GM23338 (cell line): ENCODE measurements at places on chromosomes 11 and 22. TPM values are rescaled to one million over a fixed set of nuclear protein-coding genes. Genes with fewer than 3 reads are reported as not detected.

GRCh38 chr11:126498281-126498680, 142.8 kb downstream of the ST3GAL4 start:
- peaks cover 42% of the 10 kb centered on the region for H3K4me1 ChIP-seq
- DNase-seq: no peak
- no peaks in the 10 kb centered on the region for H3K36me3 ChIP-seq
- no peak overlapping the region for H3K4me3 ChIP-seq

INSC gene
- 0.19 and 1.5 TPM in 2 replicates for total RNA-seq

LDHAL6A gene
- total RNA-seq: 0.59 TPM in 1 of 2 replicates, not detected in the other

- no peaks in the 10 kb centered on the region for H3K36me3 ChIP-seq
- no peak overlapping the region for H3K27ac ChIP-seq
- H3K4me1 ChIP-seq: no peaks in the 10 kb centered on the region
- H3K4me3 ChIP-seq: no peak overlapping the region
These were observed 1388.1 kb downstream of the FAM181B start for GRCh38 chr11:81345609-81346008.

GRCh38 chr11:130649801-130650200, 201.4 kb downstream of the ADAMTS15 start:
- no peak overlapping the region for H3K4me3 ChIP-seq
- H3K36me3 ChIP-seq: no peaks in the 10 kb centered on the region
- DNase-seq: no peak
- H3K27me3 ChIP-seq: no peaks in the 10 kb centered on the region
- peaks cover 10% of the 10 kb centered on the region for H3K4me1 ChIP-seq
